Fibroblast of pulmonary artery (primary cell): ENCODE measurements at places on chromosomes 4 and X.
A peak's percentile ranks its signal among the peaks of the same experiment; 100 is the strongest.

DNA sequence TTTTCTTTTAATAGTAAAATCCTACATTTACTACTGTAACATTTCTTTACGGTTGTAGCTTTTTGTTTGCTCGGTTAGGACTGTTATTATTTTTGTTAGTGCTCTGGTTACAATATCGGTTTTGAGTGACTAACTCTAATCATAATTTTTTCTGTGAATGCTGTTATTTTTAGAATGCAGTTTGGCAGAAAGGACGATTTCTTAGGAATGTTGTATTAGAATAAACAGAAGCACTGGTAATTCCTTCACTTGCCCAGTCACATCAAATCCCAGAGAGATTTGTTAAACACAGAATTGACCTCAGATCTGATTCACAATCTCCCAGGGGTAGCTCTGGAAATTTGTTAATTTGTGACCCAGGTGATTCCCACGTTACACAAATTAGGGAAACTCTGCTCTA, 21.7 kb downstream of the DDIT4L start:
- DNase-seq: peak; percentile 58

DNA sequence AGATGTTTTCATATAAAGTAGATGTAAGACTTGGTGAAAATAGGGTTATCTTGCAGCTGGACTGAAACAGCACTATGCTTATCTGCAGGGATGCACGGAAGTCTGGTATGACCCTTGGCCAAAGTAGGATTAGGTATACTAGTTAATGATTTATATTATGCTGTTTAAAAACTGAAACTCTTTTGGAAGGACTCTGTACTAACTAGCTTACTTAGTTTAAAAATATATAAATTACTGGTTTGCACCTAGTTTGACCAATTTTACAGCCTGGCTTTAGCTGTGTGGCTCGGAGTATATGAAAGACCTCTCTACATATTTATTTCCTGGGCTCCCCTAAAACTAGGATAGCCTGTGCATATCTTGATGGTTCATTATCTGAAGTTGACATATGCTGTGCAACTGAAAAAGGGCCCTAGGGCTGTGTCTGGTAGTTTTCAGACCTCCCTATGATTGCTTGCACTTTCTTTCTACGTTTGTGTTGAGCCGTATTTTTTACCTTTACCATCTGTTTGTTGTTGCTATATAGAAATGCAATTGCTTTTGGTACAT, 89.2 kb downstream of the TMEM144 start:
- DNase-seq: no peak

DNA sequence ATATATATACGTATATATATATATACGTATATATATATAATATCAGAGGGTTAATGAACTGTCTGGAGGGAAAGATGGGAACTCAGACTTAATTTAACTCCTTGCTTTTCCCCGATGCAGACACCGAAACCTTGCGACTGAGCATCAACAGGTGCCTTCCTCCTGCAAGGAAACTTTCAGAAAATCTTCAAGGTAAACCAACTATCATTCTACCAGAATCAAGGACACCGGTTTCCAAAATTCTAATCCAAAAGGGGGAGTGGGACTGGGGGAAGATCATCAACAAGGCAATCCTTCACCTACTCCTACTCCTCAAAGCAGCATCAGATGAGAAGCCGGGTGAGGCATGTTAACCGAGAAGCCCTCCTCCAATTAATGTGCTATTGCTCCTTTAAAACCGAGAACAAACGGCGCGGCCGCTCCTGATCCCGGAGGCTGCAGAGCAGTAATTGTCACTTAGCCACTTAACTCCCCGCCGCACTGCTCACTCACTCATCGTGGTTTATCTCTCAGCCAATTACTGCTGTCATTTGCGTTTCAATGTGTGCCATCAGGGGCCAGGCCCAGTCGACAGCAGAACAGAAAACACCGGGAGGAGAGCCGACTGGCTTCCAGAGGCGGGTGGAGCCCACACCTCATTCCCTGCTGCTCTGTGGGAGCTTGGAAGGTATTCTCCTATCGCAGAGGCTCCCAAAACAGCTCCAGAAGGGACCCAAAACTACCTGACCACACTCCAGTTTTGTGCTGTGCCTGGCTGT, 61.7 kb downstream of the MAML3 start:
- no peak for DNase-seq

- DNase-seq: no peak
Measured at GRCh38 chrX:143661286-143661685, 25.4 kb upstream of the SLITRK4 start.

DNA sequence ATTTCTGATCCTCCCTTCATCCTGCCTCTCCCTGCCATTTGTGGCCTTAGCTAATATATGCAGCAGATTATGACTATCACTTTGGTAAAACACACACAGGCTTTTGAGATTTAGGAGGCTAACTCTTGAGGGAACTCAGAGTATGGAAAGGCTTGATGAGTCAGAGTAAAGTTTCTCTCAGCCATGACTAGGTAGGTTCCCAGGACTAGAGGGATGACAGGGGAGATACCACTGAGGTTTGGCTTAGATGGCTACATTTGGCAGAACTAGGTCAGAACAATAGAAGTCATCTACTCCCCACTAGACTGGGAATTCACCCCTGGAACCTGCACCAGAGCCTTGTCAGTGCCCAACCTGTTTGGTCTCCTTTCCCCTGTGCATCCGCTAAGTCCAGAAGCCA, 585.7 kb downstream of the TLL1 start:
- DNase-seq: peak; percentile 19

- DNase-seq: no peak
Measured at GRCh38 chr4:109953556-109953955, 40.9 kb downstream of the EGF start.

GRCh38 chr4:71009086-71009485, 15.6 kb downstream of the DCK start:
- peak; percentile 14 for DNase-seq

DNA sequence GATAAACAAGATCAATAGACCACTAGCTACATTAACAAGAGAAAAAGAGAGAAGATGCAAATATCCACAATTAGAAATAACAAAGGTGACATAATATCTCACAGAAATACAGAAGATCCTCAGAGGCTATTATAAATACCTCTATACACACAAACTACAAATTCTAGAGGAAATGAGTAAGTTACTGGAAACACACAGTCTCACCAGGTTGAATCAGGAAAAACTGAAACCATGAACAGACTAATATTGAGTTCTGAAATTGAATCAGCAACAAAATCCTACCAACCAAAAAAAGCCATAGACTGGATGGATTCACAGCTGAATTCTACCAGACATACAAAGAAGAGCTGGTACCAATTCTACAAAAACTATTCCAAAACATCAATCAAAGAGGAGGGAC, 211.8 kb upstream of the CPEB2 start:
- DNase-seq: no peak

- DNase-seq: no peak
Measured at GRCh38 chr4:83660578-83660977, 124.7 kb downstream of the GPAT3 start.

- peak; percentile 29 for DNase-seq
Measured at GRCh38 chrX:115018040-115018647, 728 bp upstream of the IL13RA2 start.

GRCh38 chrX:42869659-42870476, 91.9 kb upstream of the PPP1R2C start:
- no peak for DNase-seq

DNA sequence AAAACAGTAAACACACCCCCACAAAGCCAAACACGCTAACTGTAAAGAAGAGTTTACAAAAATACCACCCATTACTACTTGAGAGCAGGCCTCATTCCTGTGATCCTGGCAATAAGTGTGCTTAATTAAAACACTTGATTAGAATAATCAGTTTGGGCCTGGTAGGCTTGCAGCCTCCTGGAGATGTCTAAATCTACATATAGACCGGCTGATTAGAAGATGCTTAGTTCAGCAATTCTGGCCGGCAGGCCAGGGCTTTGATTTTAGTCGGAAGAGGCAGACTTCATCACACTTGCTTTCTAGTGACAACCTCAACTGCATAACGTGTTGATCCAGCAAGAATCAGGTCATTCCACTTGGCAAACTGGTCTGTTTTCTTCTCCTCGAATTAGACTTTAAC, 114.0 kb downstream of the DCTD start:
- DNase-seq: no peak

GRCh38 chrX:53004811-53005210, 43.8 kb upstream of the GPR173 start:
- peak; percentile 33 for DNase-seq

DNA sequence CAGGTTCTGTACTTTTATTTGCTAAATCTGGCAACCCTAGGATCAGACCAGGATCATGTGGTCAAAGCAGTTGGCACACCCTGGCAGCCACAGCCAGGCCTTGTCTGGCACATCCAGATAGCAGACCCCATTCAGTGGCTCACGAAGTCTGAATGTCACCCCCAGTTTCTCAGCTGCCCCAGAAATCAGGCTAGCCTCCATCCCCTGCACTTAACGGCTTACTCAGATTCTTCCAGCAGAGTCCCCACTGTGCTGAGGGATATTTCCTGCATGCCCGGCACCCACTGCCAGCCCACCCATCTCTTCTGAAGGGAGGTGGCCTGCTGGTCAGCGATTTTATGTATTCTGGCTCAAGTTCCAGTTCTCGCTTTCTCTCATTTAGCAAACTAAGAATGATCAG, 4.7 kb upstream of the AWAT2 start:
- no peak for DNase-seq

DNA sequence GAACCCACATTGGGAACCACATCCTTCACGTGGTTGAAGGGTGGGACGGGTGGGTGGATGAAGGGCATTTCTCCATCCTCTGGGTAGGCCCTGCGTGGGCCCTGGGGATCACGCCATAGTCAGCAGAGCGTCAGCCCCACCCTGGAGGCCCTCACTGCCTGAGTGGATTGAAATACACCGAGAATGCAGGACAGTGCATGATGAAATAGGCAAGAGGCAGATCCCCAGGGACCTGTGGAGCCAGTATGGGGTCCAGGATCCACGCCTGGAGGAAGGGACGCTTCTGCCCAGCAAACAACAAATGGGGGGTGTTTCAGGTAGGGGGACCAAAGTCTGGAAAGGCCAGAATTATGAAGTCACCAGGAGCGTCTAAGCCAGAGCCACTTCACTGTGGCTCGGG, 19.4 kb downstream of the EVC start:
- no peak for DNase-seq

DNA sequence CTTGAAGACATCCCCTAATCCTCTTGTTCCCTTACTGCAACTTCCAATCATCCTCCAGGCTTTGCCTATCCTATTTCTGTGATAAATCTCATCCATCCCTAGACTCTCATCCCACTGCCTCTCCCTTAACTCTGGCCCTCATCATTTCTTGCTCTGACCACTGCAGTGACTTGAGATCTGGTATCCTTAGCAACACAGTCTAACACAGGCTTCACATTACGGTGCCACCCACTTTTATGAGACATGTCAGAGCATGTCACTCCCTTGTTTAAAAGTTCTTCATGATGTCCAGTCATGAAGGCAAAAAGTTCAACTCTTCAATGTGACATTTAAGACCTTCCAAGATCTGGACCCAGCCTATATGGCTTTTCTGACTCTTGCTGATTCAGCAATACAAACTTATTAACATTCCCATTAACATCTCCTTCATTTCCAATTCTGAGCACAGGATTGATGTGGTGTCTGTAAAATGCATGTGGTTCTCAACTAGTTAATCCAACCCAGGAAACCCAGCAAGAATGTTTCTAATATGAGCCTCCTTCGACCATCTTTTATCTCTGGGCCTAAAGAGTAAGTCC, 64.0 kb downstream of the OR13H1 start:
- DNase-seq: no peak

GRCh38 chr4:180949424-180950213, 1293.6 kb upstream of the TENM3 start:
- no peak for DNase-seq

DNA sequence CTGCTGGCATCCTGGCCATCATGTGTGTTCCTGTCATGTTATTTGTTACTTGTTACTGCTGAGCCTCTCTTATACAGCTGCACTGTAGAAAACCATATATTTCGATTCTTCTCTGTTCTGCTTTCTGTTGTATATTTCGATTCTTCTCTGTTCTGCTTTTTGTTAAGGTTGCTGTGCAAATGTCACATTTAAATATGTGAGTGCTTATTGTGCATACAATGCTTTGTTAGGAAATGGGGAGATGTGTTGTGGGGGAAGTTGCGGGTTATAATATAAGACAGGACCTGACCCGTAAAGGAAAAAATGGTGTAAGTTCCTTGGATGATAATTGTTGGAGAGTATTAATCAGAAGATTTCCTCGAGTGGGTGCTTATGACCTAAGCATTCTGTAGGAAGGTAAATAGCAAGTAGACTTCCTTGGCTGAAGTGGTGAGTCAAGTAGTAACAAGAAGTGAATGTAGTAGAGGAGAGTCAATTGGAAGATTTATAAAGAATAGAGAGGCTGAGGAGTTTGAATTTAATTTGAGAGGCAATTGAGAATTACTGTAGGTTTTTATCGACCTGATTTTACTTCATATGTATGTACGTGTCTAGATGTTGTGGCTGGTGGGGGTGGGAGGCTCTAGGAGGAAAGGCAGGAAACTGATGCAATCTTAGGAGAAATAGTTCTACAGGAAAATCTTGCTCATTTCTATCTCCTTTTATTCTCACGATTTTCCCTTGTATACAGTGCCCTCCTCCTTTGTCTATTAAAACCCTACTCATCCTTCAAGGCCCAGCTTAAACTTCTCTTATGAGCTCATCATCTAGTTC, 8.5 kb downstream of the OGT start:
- peak; percentile 77 for DNase-seq

DNA sequence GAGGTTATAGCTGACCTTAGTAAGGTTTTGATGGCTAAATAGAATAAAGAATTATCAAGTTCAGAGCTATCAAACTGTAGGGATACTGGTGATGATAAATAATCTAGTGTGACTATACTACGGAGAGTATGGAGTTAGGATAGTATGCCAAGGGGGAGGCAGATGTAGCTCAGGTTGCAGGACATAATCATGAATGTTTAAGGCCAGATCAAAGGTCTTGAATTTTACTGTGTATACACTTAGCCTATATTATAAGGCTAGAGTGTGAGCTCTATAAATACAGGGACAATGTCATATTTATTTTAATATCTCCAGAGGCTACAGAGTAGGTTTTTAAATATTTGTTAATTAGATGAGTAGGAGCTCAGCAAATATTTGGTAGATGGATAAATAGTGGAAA, 131.1 kb upstream of the STIM2 start:
- no peak for DNase-seq

DNA sequence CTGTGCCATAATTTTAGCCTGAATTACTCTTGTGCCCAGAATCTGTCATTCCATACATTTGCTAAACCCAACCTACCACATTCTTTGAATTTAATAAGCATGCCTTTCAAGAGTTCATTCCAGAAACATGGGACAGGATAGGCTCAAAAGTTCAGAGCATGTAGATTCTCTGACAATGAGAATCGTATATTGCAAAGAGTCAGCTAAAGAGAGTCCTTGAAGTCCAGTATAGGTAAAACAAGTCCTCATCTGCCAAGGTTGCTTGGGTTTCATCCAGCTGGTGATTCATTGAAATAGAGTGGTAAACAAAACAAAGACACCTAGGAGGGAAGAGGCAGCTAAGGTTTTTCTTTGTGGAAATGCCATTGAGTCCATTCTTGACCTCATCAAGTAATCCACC, 249.3 kb upstream of the DIPK2B start:
- DNase-seq: peak; percentile 31
